ENCODE measurements at places on chromosomes 7 and 10.

DNA sequence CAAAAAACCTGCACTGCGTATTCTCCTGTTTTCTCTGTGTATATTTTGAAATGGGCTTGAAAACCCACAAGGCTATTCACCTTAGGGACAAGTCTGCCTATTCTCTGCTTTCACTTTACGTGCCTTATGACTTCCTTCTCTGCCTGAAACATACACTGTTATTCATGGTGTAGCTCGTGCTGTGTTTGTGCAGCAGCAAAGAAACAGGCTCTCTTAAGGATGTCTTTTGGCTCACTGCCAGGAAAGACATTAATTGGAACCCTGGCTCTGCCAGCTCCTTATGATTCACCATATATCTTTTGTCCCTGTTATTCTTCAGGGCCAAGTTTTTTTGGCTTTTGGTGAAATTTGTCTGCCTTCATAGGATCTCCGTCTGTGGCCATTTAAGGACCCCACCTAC is 92.4 kb downstream of the TMEM106B start:
- DNase-seq, result peak; percentile 95

GRCh38 chr10:27710014-27710413 is 35.6 kb downstream of the MKX start:
- no peak for DNase-seq

- no peak for DNase-seq
Observed at GRCh38 chr10:43112608-43112961, 25.7 kb upstream of the CSGALNACT2 start.

- no peak for DNase-seq
Observed at GRCh38 chr10:79203833-79204232, 135.1 kb downstream of the ZMIZ1 start.

GRCh38 chr7:128799451-128799850 is 7.7 kb downstream of the CCDC136 start:
- DNase-seq, result no peak

DNA sequence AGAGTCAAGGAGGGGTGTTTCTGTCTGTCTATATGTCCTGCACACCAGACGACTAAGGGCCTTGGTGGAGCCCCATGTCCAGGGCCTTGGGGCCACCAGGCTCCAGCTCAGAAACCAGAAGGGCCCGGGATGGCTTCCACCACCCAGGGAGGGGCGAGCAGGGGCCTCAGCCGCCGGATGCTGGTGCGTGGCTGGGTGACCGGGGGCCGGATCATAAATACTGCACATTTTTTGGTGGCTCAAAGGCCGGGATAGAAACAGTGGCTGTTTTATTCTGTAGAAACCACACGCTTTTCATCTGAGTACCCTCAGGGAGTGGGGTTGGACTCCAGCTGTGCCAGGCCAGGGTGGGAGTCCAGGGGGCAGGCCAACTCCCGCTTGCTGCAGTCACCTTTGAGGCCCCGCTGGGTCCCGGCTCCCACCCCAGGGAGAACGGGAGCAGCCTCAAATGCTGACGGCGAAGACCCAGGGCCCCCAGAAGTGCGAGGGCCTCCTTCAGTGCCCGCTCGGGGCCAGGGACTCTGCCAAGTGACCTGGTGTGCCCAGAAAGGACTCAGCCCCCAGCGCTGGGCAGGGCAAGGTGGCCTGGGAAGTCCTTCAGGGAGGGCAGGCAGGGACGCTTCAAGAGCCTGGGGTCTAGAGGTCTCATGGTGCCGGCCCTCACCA is 28.2 kb downstream of the PDGFA start:
- no peak for DNase-seq

- DNase-seq, result no peak
Observed at GRCh38 chr7:75617634-75618234, 121.0 kb downstream of the HIP1 start.

GRCh38 chr7:98211676-98212531 is 665 bp downstream of the BHLHA15 start:
- no peak for DNase-seq

- DNase-seq, result no peak
Observed at GRCh38 chr10:120929166-120929565, 78.0 kb downstream of the WDR11 start.

- DNase-seq, result no peak
Observed at GRCh38 chr7:28237363-28237762, 56.8 kb upstream of the JAZF1 start.

- DNase-seq, result no peak
Observed at GRCh38 chr7:129144834-129145668, 544 bp downstream of the TSPAN33 start.

- no peak for DNase-seq
Observed at GRCh38 chr7:14104861-14105260, 115.4 kb upstream of the ETV1 start.

DNA sequence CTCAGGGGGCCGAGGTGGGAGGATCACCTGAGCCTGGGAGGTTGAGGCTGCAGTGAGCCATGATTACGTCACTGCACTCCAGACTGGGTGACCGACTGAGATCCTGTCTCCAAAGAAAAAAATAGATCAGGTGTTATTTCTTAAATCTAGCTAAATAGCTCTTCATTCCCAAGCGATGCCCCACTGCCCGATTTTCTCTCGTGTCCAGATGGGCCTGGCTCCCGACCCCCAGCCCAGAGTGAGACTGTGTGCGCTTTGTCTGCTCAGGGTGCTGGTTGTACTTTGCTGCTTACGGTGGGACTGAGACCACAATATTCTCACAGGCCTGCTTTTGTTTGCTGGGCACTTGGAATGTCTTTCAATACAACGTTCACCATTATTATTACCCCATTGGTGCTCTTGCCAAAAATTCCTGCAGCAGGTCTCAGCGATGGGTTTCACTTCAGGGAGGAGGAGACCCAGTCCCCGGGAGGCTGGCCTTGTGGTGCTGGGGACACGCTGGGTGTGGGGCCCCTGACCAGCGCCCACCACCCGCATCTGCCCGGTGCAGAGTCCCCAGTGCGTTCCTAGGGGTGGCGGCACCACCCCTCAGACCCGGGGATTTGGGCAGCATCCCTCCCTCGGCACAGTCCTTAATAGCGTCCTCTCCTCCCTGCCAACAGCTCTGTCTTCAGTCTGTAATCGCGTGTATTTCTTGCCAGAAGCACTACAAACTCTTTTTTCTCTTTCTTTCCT is 20.4 kb upstream of the DPYSL4 start:
- no peak for DNase-seq

GRCh38 chr10:22321924-22322640 is 1.2 kb downstream of the BMI1 start:
- no peak for DNase-seq

DNA sequence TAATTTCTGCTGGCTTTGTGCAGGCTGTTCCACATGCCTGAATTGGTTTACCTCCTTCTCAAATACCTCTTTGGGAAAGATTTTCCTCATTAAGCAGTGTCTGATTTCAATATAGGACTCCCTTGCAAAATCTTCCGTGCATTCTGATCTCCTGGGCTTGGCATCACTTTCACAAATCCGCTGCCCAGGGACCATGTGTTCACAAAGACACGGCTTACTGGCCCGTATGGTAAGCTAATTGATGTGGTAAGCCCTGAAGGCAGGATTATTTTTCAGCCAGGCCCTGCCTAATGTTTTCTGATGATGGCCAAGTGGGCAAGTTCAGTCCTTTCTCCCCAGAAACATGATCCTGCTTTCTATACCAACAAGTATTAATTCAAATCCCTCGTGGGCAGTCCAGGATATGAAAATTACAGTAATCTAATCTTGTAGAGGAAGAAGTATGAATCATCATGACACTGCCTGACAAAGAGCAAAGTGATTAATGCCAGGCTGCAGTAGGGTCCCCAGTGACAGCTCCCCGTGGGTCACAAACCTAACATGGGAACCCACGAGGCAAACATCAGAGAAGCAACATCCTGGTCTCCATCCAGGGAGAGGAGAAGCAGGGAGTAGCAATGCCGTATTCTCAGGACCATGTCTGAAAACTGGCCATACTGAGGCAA is 11.6 kb upstream of the SVIL start:
- peak; percentile 93 for DNase-seq

Measured in NCI-H446 treated with DMSO at 0.1 percent for 48 hours (cell line).